Hepatocyte (in vitro differentiated cells): ENCODE measurements at places on chromosomes 13 and 19. TPM values are rescaled to one million over a fixed set of nuclear protein-coding genes. Genes with fewer than 3 reads are reported as not detected.
A peak's percentile ranks its signal among the peaks of the same experiment; 100 is the strongest.

Gene AP1M1
- total RNA-seq, result 56.3 and 56.7 TPM in 2 replicates

Gene BST2
- total RNA-seq, result 43.2 and 50.1 TPM in 2 replicates

Gene LRFN3
- total RNA-seq, result 4.7 and 5.3 TPM in 2 replicates

Gene ABHD8
- 12.9 and 15.9 TPM in 2 replicates for total RNA-seq

Gene PRR22
- total RNA-seq, result 0.13 and 1.2 TPM in 2 replicates

Gene THSD1
- 1.00 and 1.4 TPM in 2 replicates for total RNA-seq

DNA sequence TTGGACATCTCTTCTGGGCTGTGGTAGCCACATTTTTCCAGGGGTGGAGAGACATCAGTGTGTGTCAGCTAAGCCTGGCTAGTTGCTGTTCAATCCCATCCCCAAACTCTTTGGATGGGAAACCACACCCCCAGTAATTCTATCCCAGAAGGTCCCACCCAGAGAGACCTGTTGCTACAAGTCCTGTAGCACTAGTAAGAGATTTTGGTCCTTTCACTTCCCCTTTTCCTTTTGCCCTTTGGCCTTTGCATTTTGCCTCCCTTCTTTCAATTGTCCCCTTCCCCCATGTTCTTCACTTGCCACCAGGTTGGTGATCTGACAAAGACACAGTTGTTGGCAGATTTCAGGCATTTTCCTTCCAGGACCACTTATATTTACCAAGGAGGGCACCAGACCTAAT, 3.8 kb downstream of the CBY2 start:
- no peak overlapping the region for H3K4me3 ChIP-seq
- H3K4me1 ChIP-seq, result no peaks in the 10 kb centered on the region
- no peak for DNase-seq

DNA sequence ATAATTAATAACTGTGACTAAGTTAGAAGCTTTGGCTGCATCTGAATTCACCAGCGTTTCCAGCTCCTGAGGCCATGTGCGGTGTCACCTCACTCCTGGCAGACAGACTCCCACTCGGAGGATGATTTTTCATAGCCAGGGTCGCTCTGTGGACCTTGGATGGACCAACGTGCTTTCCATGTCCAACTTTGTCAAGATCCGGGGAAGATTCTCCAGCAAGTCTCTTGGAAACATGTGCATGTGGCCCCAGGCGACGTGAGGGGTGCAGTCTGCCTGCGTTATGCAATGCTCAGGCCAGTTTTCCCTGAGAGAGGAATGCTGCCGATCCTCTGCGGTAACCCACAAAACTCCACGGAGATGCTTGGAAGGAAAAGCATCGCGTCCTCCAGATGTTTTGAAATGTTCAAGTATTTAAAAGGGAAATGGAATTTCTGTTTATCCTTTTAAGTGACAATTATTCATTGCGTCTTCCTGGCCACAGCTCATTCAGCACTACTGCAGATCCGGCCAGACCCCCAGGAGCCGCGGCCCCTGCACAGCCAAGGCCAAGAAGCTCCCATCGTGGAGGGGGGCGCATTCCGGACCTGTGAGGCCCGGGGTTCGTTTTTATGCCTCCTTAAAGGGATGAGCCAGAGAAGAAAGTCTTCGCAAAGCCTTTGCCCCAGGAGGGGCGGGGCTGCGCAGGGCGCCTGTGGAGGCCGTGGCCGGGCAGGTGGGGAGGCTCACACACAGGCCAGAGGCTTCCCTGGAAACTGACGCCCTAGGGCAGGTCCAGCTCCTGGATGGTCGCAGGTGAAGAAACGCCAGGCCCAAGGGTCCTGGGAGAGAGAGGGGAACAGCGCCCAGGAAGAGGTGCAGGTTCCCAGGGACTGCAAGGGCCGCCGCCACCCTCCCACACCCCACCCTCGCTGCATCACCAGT, 46.0 kb downstream of the C13orf46 start:
- H3K4me3 ChIP-seq, result no peak overlapping the region
- peak; percentile 52 for DNase-seq
- H3K36me3 ChIP-seq, result no peaks in the 10 kb centered on the region
- no peaks in the 10 kb centered on the region for H3K27me3 ChIP-seq
- peak overlapping the region; percentile 78 for H3K27ac ChIP-seq

- no peak overlapping the region for H3K4me3 ChIP-seq
- peaks cover 29% of the 10 kb centered on the region for H3K4me1 ChIP-seq
- no peaks in the 10 kb centered on the region for H3K27me3 ChIP-seq
- peak overlapping the region; percentile 97 for H3K27ac ChIP-seq
- DNase-seq, result no peak
Measured at GRCh38 chr19:47511681-47512080, 3.2 kb downstream of the NAPA start.

- no peak overlapping the region for H3K27ac ChIP-seq
- H3K4me3 ChIP-seq, result no peak overlapping the region
- no peaks in the 10 kb centered on the region for H3K4me1 ChIP-seq
Measured at GRCh38 chr13:42454749-42455148, 119.2 kb upstream of the TNFSF11 start.

- H3K27ac ChIP-seq, result no peak overlapping the region
- no peak overlapping the region for H3K4me3 ChIP-seq
- peaks cover 1% of the 10 kb centered on the region for H3K4me1 ChIP-seq
Measured at GRCh38 chr19:35099897-35100275, 15.7 kb upstream of the FXYD3 start.

GRCh38 chr19:23318143-23318542, 67.9 kb upstream of the ZNF724 start:
- H3K27me3 ChIP-seq, result no peaks in the 10 kb centered on the region
- no peak overlapping the region for H3K27ac ChIP-seq
- H3K4me3 ChIP-seq, result no peak overlapping the region
- DNase-seq, result no peak

GRCh38 chr13:98543378-98544103, 33.4 kb downstream of the STK24 start:
- no peaks in the 10 kb centered on the region for H3K36me3 ChIP-seq
- H3K27me3 ChIP-seq, result no peaks in the 10 kb centered on the region
- no peak overlapping the region for H3K4me3 ChIP-seq
- no peak overlapping the region for H3K27ac ChIP-seq

DNA sequence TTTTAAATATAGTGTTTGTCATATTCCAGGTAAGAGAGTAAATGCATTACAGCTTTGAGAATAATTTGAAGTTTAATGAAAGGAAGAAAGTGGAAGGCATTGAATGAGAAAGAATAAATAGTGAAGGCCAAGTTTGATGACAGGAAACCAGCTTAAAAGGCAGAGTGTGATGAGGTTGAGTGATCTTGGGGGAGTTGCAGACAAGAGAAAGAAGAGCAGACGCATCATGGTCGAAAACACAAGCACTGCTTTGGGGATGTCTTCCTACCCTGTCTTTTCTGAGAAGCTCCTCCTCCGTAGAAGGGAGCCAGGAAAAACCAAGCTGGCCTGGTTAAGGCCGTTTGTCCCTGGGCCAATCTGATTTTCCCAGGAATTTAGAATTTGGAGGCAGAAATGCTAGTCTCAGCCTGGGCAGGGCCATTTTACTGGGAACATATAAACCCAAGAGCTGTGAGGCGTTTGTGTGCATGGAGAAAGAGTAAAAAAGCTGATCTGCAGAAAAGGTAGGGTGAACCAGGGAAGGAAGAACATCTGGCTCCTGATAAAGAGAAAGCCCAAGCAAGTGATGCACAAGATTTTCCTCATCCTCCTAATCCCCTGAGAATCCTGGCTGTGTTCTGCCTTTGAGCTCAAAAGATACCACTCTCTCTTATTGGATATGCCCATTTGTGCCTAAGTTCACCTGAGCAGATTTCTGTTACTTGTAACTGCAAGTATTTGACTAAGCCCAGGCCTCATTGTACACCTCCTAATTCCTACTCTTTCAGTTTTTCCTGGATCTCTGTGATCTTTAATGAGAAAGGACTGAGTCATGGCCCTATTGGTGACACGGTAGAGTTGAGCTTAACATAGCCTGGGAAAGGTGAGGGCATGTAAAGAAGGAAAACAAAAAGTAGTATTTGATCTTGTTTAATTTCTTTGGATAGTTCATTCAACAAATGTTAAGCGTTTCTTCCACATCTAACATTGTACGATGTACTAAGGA, 80.0 kb downstream of the WDFY2 start:
- H3K27me3 ChIP-seq, result no peaks in the 10 kb centered on the region
- DNase-seq, result no peak
- H3K4me3 ChIP-seq, result no peak overlapping the region
- H3K27ac ChIP-seq, result no peak overlapping the region

GRCh38 chr13:110114316-110114715, 192.6 kb downstream of the COL4A1 start:
- DNase-seq, result no peak
- no peaks in the 10 kb centered on the region for H3K27me3 ChIP-seq
- no peak overlapping the region for H3K4me3 ChIP-seq
- no peak overlapping the region for H3K27ac ChIP-seq
- peaks cover 15% of the 10 kb centered on the region for H3K4me1 ChIP-seq

DNA sequence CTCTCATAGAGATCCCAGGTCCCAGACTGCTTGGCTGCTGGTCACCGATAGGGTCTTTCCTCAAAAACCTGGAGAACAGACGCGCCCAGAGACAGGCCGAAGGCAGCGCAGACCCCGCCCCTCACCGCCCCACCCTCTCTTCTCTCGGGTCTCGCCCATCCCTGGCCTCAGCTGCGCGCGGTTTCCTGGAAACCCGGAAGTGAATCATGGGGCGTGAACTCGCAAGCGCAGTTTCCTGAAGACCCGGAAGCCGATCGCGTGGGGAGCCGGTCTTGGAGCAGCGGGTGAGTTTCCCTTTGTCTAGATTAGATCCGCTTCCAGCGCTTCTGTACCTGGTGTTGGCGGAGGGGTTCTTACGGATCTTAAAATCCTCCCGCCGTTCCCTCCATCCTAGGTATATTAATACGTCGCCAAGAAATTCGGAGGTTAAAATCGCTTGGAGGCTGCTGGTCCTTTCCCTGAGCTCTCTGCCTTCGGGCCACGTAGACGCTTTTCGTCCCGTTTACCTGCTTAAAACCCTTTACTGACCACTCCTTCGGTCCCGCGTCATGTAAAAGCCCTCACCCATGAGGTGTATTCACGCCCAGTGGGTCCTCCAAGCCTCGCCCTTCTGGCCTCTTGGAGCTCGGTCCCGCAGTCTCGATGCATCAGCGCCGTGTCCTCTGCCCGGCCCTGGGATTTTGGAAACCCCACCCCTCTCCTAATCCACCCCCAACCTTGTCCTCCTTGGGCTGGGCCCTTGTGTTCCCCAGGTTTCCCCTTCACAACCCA, at the start of gene ZNF578:
Gene ZNF578 (plus strand): TSS at position 230 of the 771 bp plus-strand sequence. CDS start 48,293 bp downstream, outside the sequence.
- DNase-seq, result no peak
- H3K27ac ChIP-seq, result no peak within 1 kb of the TSS
- no peaks in the 10 kb centered on the region for H3K27me3 ChIP-seq
- H3K4me3 ChIP-seq, result no peak within 1 kb of the TSS
- no peaks in the 10 kb centered on the region for H3K4me1 ChIP-seq
- H3K36me3 ChIP-seq, result no peaks in the 10 kb centered on the region
